ENCODE measurements at places on chromosomes 11 and 22.

- no peak for DNase-seq
These were observed 111.6 kb downstream of the USP35 start for GRCh38 chr11:78300108-78300839.

- no peak for DNase-seq
These were observed 96.9 kb downstream of the PTPRJ start for GRCh38 chr11:48077251-48077650.

- no peak for DNase-seq
These were observed 488 bp upstream of the SELENOM start for GRCh38 chr22:31107894-31108218.

DNA sequence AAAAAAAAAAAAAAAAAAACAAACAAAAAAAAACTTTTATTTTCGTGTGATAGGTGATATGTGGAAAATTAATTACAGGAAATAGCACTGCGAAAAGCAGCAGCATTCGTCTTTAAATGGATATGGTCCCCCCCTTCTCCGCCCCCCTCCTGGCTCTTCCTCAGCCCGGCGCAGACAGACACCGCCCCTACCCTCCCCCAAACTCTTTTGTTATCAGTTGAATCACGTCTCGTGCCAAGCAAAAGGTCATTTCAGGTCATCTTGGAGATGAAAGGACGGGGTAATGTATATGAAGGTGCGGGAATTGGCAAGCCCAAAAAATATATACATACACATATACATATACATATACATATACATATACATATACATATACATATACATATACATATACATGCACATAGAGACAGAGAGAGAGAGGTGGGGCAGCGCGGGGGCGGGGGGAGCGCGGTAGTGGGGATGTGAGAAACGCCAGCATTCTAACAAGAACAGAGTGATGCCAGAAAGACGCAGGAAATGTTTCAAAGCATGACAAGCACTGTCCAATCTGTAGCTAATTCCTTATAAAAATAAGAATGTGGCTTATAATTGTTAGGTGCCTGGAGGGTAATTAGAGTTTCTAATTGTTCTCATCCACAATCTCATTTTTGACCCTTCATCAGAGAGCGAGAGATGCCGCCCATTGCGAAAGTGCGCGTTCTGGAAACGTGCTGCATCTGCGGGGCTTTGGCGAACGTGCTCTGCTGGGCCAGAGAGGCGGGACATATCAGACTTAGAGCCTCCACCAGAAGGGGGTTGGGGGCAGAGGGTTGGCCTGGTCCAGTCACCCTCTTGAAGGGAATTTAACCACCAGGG is 214.5 kb upstream of the UBASH3B start:
- DNase-seq = no peak

- no peak for DNase-seq
These were observed 25.0 kb downstream of the ARRB1 start for GRCh38 chr11:75326439-75326810.

- no peak for DNase-seq
These were observed 16.7 kb upstream of the ELFN2 start for GRCh38 chr22:37443977-37444376.
